Omental fat pad (tissue), 4 donors: ENCODE measurements at places on chromosomes 4 and X. TPM values are rescaled to one million over a fixed set of nuclear protein-coding genes. Genes with fewer than 3 reads are reported as not detected.
A peak's percentile ranks its signal among the peaks of the same experiment; 100 is the strongest.

Gene STS
- total RNA-seq, result 8.6 TPM

DNA sequence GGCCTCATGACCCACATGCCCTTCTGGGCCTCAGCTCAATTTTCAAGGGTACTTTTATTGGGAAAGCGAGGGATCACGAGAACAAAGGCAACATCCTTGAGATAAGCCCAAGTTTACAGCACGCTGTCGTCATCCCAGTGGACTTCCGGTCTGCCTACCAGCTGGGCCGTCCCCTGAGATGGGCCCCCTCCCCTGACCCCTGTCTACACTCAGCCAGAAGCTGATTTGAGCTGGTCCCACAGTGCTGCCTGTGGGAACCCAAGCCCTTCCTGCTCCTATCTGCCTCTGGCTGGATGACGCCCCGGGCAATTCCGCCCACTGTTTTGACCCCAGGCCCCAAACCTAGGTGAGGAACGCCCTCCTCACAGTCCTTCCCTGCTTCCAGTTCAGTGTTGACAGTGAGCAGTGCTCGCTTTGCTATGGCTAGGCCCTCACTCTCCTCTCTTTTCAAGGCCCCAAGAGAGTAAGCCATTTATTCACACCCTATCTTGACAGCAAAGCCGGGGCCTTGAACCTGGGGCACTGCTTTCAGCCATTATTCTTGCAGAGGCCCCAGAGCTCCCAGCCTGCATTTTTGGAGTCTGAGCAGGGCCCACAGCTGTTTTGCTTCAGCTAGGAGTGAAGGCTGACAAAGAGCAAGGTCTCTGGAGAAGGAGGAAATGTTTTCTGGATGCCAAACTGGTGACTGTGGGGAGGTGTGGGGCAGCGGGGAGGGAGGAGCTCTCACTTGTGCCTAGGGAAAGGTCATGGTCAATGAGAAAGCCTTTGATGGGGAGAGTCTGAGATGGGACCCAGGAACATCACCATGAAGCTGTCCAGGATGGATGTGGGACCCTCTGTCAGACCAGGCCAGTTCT lies 164.6 kb upstream of the BCOR start:
- DNase-seq, result no peak

Gene DMRTC1B
- not detected for total RNA-seq

- no peak for DNase-seq
These were observed 725 bp downstream of the SMC1A start for GRCh38 chrX:53421772-53422085.

DNA sequence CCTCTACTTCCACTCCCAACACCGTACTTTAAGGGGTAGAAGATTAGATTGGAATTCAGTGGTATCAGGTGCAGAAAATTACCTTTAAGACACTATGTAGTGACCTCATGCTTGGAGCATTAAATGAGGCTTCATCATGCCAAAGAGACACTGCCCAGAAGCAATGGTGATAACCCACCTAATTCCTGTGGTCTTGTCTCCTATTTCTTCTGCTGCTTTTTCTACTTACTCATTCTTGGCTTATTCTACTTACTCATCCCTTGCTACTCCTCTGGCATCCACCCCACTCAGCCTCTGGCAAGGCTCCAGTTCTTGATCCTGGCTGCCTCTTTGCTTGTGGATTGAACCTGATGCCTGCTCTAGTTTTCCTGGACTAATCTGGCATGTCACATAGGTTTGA lies 62.3 kb upstream of the ADAMTS3 start:
- DNase-seq, result peak; percentile 44

GRCh38 chr4:98423009-98423408 lies 161.8 kb downstream of the RAP1GDS1 start:
- no peak for DNase-seq

Gene CCKAR
- not detected for total RNA-seq

GRCh38 chr4:6270636-6271121 lies 1.0 kb downstream of the WFS1 start:
- DNase-seq, result no peak

DNA sequence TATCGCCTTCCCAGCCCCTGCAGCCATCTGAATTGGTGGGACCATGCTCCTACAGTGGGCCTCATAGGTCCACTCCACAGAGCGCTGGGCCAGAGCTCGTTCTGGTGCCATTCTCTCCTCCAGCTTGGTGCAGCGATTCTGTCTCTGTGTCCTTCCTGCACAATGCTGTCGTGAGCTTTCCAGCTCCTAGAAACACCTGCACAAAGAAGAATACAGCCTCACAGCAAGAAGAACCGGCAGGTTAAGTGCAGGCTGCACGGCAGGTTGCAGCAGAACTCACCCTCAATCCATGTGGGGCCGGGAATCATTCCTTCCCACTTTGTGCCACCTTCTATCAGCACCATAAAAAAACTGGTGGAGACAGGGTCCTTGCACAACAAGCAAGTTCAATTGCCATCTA lies 101.2 kb upstream of the ENPP6 start:
- DNase-seq, result no peak

- DNase-seq, result no peak
These were observed 36.0 kb downstream of the CENPE start for GRCh38 chr4:103162176-103162575.

DNA sequence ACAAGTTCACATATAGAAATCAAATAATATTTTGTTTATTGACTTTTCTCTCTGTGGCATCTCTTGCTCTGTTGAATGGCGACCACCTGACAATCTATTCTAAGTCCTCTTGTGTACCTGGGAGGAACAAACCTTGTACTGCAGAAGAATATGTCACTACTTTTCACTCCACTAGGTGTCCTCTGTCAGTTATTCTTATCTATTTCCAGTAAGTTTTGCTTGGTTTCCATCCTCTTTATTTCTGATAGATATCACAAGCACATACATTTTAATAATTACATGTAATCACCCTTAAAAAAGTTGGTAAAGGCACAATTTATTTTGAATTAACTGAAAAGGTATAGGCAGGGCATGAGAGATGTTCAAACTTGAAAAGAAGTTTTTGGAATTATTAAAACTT lies 238.4 kb downstream of the SNCA start:
- DNase-seq, result no peak

DNA sequence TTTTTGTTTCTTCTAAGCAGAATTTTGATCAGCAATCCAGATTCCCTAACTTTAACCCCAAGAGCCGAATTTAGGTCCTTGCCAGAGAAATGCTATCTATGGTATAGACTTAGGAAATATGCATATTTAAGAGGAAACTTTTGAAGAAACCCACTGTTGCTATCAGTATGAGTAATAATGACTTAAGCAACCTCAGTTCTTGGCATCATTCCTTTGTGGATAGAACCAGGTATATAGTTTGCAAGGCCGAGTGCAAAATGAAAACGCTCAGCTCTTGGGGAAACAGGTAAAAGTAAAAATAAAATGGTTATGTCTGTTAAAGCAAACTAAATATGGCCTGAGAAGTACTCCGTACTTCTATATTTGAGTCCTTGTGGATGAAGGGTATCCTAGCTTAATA lies 78.1 kb downstream of the ARSF start:
- DNase-seq, result no peak

Gene ELF4
- 30.5 TPM for total RNA-seq

DNA sequence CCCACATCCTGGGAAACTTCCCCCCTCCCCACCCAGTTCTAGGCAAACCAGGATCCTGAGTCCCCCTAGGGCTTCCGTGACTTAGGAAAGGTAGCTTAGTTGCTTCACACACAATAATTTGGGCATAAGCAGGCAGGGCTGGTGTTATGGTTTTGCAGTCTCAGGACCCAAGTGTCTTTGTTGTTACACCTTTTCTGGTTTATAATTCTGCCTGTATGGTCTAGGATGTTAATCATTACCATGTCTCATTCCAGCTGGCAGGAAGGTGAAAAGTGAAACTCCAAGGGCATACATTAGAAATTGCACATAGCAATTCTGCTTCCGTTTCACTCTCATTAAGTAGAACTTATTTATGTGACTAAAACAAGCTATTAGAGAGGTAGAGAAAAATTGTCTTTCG lies 16.8 kb downstream of the UGT8 start:
- DNase-seq, result no peak

Gene ADH7
- total RNA-seq, result not detected

- DNase-seq, result no peak
These were observed 75.8 kb downstream of the EVC2 start for GRCh38 chr4:5632571-5632970.

- DNase-seq, result no peak
These were observed 497.9 kb downstream of the SMARCA1 start for GRCh38 chrX:129025376-129025775.

DNA sequence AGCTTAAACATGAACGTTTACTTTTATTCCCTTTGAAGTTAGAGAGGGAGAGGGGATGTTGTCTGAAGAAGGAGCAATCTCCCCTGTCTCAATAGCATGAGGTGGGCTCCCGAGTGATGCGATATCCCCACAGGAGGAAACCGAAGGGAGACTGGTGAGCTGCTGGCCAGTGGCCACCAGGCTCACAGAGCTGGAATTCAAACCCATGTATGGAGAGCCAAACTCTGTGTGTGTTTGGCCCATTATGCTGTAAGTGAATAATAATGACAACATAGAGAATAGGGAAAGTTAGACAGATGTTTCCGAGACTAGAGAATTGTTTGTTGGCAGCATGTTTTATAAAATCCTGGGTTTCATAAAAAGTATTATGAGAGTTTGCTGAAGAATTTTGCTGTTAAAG lies 66.1 kb upstream of the CLNK start:
- DNase-seq, result no peak

Gene AKAP4
- total RNA-seq, result not detected

Gene CCDC158
- total RNA-seq, result 0.32 TPM

Gene CD38
- 7.3 TPM for total RNA-seq

Gene PPEF1
- not detected for total RNA-seq

- DNase-seq, result no peak
These were observed 43.2 kb downstream of the PCDH7 start for GRCh38 chr4:30763321-30763727.

GRCh38 chrX:134661295-134661694 lies 3.0 kb upstream of the PLAC1 start:
- no peak for DNase-seq

Gene ARHGAP6
- total RNA-seq, result 20.4 TPM

GRCh38 chrX:5683996-5684395 lies 544.7 kb downstream of the NLGN4X start:
- no peak for DNase-seq
